ENCODE measurements at places on chromosomes 2 and 18. TPM values are rescaled to one million over a fixed set of nuclear protein-coding genes. Genes with fewer than 3 reads are reported as not detected.

The IMMT gene
- 40.8 TPM for total RNA-seq

The POTEC gene
- not detected for total RNA-seq

The CPS1 gene
- 0.41 TPM for total RNA-seq

DNA sequence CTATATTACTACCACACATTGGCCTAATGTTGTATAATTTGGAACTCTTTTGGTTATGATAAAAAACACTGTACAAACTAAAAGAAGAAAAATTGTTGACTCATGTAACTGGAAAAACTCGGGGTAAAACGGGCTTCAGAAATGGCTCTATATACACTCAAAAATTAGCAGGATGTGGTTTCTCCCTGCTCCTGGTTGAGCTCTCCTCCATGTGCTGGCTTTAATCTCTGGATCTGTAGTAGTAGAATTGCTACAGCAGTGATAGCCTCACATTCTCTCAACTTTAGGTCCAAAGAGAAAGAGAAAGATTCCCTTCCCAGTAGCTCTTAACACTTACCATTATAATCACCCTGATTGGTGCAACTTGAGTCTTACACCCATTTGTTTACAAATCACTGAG lies 274.9 kb upstream of the GALNT5 start:
- no peaks in the 10 kb centered on the region for H3K36me3 ChIP-seq
- no peaks in the 10 kb centered on the region for H3K27me3 ChIP-seq
- no peaks in the 10 kb centered on the region for H3K4me1 ChIP-seq
- no peak for DNase-seq

GRCh38 chr18:33583901-33584300 lies 5.9 kb downstream of the ASXL3 start:
- no peak overlapping the region for H3K27ac ChIP-seq
- no peaks in the 10 kb centered on the region for H3K36me3 ChIP-seq
- H3K4me3 ChIP-seq: no peak overlapping the region
- peaks cover 5% of the 10 kb centered on the region for H3K27me3 ChIP-seq
- no peak for DNase-seq

The POTEE gene
- total RNA-seq: not detected

DNA sequence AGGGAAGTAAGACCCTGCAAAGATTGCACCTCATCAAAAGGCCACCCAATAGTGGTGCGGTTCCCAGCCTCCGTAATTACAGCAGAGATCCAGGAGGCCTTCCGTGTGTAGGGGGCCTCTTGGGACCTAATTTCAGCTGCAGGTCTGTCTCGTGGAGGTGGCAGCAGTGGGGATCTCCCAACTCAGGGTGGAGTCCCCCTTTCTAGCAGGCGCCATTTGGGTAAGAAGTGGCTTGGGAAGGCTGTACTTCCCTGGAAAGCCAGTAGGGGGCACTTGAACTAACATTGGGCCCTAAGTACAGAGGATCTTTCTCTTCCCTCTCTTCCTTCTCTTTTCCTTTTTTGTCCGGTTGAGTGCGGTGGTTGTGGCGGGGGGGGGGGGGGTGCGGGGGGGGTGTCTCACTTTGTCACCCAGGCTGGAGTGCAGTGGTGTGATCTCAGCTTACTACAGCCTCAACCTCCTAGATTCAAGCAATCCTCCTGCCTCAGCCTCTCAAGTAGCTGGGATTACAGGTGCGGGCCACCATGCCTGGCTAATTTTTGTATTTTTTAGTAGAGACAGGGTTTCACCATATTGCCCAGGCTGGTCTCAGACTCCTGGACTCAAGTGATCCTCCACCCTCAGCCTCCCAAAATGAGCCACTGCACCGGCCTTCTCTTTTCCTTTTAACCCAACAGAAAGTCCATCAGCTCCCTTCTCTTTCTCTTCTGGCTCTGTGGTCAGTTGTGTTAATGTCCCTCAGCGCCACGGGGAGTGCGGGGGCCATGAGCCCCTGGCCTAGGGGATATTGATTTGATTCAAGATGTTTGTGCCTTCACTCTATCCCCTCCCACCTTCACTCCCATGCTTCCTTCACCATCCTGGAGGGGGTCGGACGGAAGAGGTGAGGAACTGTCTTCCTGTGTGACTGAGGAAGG lies 32.0 kb downstream of the CENPO start:
- DNase-seq: no peak
- no peak overlapping the region for H3K27ac ChIP-seq
- H3K4me3 ChIP-seq: no peak overlapping the region
- H3K4me1 ChIP-seq: peaks cover 15% of the 10 kb centered on the region

DNA sequence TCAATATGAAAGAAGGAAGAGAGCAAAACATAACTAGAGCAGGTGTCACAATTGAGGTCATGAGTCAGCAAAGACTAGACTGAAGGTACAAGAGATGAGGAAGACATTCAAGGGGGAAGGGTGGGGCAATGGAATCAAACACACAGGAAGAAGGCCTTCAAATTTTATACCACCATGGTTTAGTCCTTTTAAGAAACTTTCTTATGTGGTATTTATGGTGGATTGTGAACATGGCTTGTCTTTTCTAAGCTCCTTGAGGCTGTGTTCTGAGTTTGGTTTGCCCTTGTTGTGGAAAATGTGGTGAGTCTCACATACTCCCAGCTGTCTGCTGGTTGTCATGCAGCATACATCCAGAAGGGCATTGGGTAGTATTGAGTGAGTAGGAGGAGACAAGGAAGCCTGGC lies 62.1 kb downstream of the NABP1 start:
- DNase-seq: peak; percentile 80
- peaks cover 12% of the 10 kb centered on the region for H3K4me1 ChIP-seq
- no peaks in the 10 kb centered on the region for H3K27me3 ChIP-seq
- no peak overlapping the region for H3K27ac ChIP-seq

DNA sequence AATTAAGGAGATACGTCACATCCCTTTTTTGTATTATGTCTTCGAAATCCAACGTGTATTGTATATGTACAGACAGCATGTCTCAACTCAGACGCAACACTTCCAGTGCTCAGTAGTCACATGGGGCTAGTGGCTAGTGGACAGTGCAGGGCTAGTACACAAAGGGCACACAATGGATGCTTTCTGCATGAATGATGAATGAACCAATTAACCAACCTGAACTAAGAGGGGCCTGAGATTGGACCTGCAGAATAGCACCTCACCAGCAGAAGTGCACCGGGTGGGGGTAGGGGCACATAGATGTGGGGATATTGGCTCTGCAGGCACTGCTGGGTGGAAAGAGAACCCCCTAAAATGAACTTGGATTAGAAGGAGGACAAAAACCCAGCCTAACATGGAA lies 20.7 kb downstream of the ST8SIA5 start:
- no peaks in the 10 kb centered on the region for H3K27me3 ChIP-seq
- no peak overlapping the region for H3K27ac ChIP-seq
- no peaks in the 10 kb centered on the region for H3K36me3 ChIP-seq
- DNase-seq: no peak

The RFX8 gene
- 0.67 TPM for total RNA-seq

DNA sequence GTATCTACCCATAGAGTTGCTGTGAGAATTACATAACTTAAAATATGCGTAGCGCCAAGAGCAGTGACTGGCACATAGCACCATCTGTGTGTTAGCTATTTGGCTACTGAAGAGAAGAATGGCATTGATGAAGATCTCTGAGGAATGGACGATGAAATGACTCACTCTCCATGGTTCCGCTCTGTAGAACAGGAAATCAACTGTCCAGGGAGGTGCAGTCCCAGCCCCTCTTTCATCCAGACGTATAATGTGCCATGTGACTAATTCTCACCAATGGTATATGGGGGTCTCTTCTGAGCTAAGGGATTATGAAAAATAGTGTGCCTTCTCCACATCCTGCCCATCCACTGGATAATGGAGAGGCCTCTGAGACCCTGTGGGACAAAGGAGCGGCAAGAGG lies 254.8 kb downstream of the CYP26B1 start:
- H3K27me3 ChIP-seq: no peaks in the 10 kb centered on the region
- DNase-seq: no peak
- H3K4me1 ChIP-seq: no peaks in the 10 kb centered on the region
- H3K4me3 ChIP-seq: no peak overlapping the region
- H3K27ac ChIP-seq: no peak overlapping the region

DNA sequence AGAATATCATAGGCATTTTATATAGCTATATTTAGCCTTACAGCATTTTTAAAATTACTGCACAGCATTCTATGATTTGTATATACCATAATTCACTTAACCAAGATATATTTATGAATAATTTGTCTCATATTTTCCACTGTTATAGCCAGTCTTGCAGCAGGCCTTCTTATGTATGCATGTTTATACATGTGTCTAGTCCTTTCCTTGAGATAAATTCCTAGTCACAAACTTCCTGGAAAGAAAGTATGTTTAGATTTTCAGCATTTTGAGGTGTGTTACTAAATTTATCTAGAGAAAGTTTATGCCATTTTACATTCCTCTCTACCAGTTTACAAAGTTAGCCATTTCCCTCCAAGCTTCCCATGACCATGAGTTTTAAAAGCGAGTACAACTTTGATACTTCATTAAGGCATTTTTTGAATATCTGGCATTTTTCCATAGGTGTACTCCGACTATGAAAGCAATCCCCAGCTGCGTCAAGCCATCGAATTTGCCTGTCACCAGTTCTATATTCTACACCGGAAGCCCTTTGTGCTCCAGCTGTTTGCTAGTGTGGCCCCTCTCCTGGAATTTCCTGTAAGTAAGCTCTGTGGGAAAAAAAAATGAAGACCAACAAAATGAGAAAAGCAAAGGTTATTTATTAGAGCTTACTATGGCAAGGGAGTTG lies 59.4 kb upstream of the RPE start:
- DNase-seq: no peak
- H3K4me3 ChIP-seq: no peak overlapping the region
- H3K27me3 ChIP-seq: no peaks in the 10 kb centered on the region
- no peaks in the 10 kb centered on the region for H3K4me1 ChIP-seq

The CD207 gene
- not detected for total RNA-seq
